ENCODE measurements at places on chromosomes 2 and 18.

DNA sequence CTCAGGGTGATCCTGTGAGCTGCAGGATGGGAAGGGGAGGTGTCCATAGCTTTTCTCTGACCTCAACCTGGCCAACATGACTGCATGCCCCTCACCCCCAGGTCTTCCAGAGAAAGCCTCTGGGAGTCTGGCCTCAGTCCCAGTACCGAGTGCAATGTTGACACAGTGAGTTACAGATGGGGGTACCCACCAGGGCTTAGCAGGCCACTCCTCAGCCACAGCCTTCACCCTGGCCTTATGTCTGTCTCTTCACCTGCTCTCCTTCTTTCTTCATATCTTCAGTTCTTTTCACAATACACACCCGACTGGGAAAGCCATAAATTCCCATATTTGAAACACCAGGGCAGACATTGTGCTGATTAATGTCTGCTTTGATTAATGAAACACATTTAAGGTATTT lies 33.5 kb downstream of the AOX1 start:
- DNase-seq, result no peak

DNA sequence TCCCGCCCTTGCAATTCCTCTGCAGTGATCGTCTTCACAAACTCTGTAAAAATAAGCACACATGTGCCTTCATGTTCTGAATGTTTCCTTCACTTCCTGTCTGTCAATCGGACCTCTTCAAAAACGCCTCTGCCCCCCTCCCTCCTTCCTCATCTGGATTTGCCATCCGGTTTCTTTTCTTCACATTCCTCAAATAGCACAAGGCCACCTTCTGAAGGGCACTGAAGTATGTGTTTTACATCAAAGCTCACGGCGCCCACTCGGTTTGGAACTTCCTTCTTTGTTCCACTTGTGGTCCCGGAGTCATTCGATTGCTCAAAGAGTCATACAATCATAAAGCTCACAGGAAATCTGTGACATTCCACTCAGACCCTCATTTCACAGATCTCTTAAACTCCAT lies 758.1 kb upstream of the SALL3 start:
- DNase-seq, result no peak

- DNase-seq, result no peak
Observed at GRCh38 chr18:13550418-13551304, 175.7 kb downstream of the FAM210A start.

DNA sequence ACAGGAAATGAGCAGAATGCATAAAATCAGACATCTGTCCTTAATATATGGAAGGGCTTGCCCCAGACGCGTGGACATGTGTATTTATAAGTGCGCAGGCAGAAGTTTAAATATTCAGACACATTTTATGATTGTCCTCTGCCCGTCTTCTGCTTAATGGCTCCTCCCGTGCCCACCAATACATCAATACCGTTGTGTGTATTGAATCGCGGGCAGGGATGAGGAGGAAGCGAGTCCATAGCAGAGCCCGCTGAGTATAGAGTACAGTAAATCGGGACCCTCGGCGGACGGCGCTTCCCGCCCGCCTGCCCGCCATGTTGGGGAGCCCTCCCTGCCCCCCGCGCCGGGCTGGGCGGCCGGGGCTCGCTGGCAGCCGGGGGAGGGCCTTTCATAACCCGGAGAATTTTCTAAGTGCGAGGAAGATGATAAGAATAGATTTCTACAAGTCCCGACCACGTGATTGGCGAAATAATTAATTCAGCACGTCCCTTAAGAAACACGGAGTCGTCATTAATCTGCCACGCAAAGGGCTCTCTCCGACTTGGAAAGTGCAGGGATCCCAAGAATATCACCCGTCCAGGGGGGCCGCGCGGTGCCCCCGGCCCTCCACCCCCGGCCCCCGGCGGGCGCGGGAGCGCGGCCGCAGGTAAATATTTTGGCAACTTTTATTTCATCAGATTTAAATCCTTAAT lies at the start of gene HOXD3:
Gene HOXD3, plus strand, starts transcription at position 501 of the 692 bp plus-strand sequence. CDS start 11,808 bp downstream, outside the sequence.
- DNase-seq, result no peak

DNA sequence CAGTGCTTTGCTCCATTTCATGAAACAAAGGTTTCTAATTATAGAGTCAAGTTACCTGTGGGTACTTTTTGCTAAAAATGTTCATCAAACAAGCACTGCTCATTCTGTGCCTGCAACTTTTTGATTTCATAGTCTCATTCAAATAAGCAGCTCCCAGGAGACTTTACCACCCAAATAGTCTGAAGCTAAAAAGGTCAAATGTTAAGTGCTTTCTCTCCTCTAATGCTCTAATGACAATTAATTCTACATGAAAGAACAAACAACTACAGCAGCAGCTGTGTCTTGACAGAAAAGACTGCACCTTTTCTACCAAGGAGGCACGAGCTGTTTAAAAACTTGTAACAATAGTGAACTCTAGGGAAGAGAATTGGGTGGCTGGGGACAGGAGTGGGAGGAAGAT lies 65.3 kb downstream of the CCDC93 start:
- DNase-seq, result no peak

All from femur (tissue), 1 donor.